PC-3 (cell line): ENCODE measurements at places on chromosomes 6 and 20. TPM values are rescaled to one million over a fixed set of nuclear protein-coding genes. Genes with fewer than 3 reads are reported as not detected.

SLC22A23 gene
- total RNA-seq: 5.7 and 8.2 TPM in 2 replicates

MLIP gene
- total RNA-seq: not detected in 2 replicates

- H3K4me3 ChIP-seq: no peak overlapping the region
- no peak overlapping the region for H3K27ac ChIP-seq
- H3K4me1 ChIP-seq: peaks cover 36% of the 10 kb centered on the region
These were observed 88.2 kb downstream of the HIVEP2 start for GRCh38 chr6:142856624-142857232.

DNA sequence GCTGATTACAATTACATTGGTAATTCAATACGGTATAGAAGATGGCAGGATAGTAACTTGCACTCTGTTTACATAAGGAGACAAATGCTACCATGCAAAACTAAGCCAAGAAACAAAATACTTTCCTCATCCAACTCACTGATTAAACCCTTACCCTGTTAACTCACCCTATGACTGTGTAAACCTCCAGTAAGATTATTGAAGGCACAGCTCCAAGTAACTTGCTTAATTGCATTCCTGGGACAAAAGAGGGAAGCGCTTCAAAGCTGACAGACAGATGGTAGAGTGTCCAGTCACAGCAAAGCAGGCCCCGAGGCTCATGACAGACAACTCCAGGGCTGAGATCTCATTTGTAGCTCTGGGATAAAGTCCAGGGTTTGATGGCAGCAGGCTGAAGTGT lies 6.9 kb upstream of the KIF16B start:
- H3K27me3 ChIP-seq: no peaks in the 10 kb centered on the region
- DNase-seq: peak; percentile 93
- no peak overlapping the region for H3K27ac ChIP-seq
- no peak overlapping the region for H3K4me3 ChIP-seq
- no peaks in the 10 kb centered on the region for H3K36me3 ChIP-seq

GRCh38 chr6:106496823-106497222 lies 132.5 kb downstream of the RTN4IP1 start:
- H3K27ac ChIP-seq: no peak overlapping the region
- H3K36me3 ChIP-seq: no peaks in the 10 kb centered on the region
- no peak overlapping the region for H3K4me3 ChIP-seq
- H3K4me1 ChIP-seq: peaks cover 1% of the 10 kb centered on the region; the same call in 1 of the 2 replicates
- no peak for DNase-seq
